Hippocampal formation (tissue), 2 donors: ENCODE measurements at places on chromosomes 11 and 22.

DNA sequence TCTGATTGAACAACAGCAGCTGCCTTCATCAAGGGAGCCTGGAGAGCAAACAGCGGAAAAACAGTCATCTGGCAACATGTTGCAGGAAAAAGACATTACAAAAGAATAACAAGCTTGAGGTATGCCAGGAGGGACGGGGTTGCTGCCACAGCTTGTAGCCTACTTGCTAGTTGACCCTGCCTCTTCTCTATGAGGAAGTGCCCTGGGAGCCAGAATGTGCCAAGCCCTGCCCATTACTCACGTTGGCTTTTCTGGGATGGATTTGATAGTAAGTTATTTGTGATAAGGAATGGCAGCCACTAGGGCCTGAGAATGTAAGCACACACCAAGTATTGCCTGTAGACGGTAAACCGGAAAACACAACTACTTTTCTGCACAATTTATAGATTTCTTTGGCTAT lies 113.5 kb upstream of the KIRREL3 start:
- DNase-seq = peak; percentile 1

- no peak for DNase-seq
Measured at GRCh38 chr11:14764579-14765527, 121.2 kb downstream of the PDE3B start.

DNA sequence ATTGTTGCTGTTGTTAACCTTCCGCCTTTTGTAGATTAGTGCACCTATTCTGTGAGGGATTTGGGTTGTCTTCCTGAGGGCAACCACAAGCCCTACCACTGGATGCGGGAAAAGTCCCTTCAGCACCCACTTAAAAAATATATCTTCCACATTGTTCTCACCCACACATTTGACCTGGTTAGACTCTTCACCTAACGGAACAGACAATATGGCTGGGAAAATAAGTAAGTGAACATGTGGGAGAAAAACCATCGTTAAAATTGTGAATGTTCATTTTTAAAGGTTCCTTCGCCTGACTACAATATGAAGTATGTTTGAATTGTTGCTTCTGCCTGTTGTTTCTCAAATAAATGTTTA lies 72.0 kb upstream of the MPEG1 start:
- no peak for DNase-seq

- DNase-seq = no peak
Measured at GRCh38 chr22:45504373-45505341, 2.0 kb downstream of the FBLN1 start.

DNA sequence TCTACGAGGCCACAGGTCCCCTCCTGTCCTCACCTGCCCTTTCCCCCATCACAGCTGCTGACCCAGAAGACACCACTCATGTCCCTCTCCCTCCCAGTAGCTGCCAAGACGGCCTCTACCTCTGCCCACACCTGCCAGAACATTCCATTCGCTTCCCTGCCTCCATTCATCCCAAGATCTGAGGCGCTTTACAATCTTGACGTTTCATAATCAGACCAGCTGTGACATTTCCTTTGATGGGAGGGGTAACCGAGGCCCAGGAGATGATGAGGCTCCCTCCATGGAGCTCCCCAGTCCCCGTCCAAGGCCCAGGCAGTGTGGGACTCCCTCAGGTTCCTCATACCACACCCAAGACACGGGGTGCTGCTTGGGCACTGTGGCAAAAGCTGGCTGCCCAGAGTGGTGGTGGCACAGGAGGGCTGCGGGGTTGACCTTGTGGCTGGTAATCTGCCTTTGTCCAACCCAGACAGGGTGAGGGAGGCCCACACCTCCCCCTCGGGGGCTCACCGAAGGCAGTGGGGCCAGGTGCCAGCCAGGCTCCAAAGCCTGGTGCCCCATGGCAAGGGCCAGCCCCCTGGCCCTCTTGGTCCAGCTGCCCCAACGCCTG lies 17.3 kb downstream of the PHLDA2 start:
- DNase-seq = no peak

- no peak for DNase-seq
Measured at GRCh38 chr11:130999086-130999485, 82.8 kb upstream of the SNX19 start.

- peak; percentile 73 for DNase-seq
Measured at GRCh38 chr11:76807206-76807875, 24.2 kb downstream of the TSKU start.

GRCh38 chr11:35056391-35057093 lies 82.4 kb upstream of the CD44 start:
- no peak for DNase-seq

DNA sequence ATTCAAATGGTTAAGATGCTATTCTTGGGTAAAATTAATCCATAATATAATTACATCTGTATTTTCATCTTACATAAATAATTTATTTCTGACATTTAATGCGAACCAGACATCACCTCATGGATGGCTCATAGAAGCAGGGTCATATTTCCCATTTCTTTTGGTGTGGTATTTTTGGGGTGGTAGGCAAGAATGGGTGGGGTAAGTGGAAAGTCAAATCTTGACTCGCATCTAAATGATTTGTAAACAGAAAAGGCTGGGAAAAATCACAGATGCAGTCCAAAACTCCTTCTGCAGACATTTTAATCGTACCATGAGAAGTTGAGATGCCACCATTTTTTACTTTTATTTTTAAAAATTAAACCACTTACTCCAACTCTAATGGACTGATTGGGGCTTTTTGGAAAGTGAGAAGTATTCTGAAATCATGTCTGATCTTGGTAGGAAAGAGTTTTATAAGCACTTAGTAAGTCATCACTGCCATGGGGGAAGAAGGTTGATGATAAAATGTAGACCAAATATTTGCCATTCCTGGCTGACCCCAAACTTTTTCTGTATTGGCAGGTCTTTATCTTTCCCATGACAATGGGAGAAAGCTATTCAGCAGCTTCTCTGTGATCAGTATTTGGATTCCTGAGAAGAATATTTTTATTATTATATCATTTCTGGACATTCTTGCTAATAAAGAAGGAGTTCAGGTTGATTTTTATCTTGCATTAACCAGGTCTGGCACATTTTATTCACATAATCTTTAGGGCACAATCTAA lies 47.2 kb upstream of the BLID start:
- no peak for DNase-seq

GRCh38 chr11:71418643-71419042 lies 29.6 kb downstream of the DHCR7 start:
- no peak for DNase-seq

DNA sequence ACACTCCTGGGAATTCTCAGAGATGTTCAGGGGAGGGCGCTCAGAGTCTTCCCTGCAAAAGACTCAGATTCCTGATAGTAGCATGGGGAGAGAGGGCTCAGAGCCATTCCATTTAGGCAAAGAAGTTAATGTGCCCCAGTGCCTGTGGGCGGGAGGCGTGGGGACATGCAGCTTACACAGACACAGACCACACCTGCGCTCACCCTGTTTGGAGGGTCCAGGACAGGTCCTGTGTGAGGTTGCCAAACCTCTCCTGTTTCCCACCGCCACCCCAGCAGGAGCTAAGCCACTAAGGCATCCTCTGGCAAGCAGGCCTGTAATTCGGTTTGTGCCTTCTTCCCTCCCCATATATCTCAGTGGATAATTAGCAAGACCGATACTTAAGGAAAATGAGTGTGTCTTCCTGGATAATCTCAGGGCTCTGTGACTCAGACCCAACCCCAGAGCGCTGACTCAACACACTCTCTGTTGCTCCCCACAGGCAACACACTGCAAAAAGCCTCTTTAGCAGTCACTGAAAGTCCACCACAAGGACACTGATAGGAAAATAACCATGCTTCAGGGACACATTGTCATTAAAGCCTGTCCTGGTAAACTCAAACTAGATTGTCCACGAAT lies 118.9 kb upstream of the LMO1 start:
- DNase-seq = no peak

DNA sequence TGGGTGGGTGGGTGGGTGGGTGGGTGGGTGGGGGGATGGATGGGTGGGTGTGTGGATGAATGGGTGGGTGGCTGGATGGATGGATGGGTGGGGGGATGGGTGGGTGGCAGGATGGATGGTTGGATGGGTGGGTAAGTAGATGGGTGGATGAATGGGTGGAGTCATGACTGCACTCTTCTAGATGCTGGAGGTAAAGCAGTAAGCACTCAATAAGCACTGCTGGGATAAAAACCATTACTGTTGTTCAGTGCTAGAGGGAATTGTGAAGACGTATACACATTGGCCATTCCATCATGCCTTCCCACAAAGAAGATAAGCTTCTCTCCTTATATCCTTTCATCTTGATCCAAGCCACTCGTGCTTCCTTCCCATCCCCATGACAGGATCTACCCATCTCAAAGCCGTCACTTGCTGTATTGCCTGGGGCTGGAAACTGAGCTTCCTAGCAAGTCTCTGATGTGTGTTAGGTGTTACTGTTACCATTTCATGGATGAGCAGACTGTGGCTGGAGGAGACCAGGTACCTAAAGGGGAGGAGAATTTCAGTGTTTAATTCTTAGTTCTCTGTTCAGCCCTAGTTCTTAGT lies 74.8 kb downstream of the MICAL2 start:
- no peak for DNase-seq
